ENCODE measurements at places on chromosomes 6 and 20.

GRCh38 chr6:108174371-108175175, 8.8 kb downstream of the NR2E1 start:
- DNase-seq = no peak

GRCh38 chr20:36836591-36837269, 39.2 kb upstream of the TLDC2 start:
- DNase-seq = peak; percentile 74

- no peak for DNase-seq
Observed at GRCh38 chr6:137342607-137343190, 123.5 kb upstream of the IFNGR1 start.

- no peak for DNase-seq
Observed at GRCh38 chr20:59082077-59082740, 39.6 kb upstream of the PRELID3B start.

DNA sequence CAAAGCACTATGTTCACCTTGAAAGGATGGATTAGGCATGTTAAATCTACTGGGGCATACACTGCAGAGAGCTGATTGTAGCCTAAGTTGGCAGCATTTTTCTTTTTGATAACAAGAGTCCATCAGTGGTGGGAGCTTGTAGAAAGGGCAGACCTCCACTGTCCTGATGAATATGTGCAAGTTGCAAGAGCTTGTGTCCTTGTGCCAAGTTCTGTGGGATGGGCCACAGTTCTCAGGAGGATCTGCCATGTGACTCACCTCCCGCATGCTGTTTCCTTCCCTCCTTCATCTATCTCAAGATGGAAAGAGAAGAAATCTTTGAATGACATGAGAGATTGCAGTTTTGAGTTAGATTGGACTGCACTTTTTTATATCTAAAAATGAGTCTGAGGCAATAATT, 58.3 kb upstream of the GGTLC1 start:
- no peak for DNase-seq

- DNase-seq = no peak
Observed at GRCh38 chr20:38255393-38255792, 5.1 kb downstream of the KIAA1755 start.

DNA sequence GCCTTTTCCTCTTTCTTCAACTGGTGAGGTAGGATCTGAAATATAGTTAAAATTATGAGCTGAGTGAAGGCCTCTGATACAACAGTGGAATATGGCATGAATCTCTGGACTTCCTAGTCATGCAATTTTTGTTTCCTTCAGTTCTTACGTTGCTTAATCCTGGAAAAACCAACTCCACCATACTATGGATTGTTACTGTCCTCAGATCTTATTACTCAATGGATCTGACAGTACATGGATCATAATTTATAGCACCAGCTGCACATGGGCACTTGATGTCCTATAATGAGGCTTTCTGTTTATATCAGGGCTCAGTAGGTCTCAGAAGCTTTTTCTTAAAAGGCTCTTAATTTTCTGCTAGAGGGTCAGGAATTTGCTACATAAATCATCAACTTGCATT, 1341.0 kb upstream of the EYS start:
- DNase-seq = no peak

DNA sequence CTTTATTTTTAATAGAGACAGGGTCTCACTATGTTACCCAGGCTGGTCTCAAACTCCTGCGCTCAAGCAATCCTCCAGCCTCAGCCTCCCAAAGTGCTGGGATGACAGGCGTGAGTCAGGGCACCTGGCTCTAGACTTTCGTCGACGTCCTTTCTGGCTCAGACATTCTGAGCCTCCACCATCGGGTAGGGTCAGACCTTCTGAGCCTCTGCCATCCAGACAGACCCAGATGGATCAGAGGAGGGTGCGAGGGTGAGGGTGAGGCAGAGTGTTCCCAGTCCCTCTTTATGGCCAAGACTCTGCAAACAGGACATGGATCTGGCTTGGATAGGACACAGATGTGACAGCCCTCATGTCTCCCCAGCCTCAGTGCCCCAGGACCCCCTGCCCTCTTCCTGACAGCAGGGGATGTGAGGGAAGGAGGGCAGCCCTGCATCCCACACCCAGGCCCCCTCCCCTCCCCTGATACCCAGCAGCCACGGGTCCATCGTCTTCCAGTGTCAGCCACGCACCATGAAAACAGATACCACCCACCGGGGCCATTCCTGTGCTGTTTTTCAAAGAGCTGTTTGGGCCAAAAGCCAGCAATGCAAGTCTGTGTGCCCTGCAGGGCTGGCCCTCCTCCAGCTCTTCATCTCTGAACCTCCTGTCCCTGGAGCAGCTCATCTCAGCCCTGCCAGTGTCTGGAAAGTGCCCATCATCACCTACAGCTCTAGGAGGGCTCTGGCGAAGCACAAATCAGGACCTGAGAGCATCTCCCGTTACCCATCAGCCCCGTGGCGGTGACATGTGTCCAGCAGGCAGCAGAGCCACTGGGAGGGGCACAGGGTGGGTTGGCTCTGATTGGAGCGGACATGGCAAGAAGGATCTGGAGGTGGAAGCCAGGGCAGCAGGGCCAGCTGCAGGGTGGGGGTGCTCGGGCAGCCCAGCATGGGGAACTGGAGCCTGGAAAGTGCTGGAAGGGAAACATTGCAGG, 208.4 kb downstream of the PREX1 start:
- peak; percentile 88 for DNase-seq

DNA sequence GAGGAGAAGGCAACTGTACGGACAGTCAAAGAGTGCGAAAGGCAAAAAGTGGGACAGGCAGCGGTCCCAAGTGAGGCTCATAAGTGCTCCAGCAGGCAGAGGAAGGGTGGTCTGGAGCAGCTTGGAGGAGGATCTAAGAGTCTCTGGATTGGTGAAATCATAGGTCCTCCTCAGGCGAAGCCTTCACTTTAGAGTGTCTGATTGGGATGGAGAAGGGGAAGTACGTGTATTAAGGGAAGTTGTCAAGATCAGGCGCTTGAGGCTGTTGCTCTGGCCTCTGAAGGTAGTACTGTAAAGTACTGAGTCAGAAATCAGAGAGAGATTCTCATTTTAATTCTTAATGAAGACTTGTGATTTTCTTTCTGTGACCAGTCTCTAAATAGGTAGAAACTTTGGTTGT, 185.6 kb downstream of the KIF16B start:
- no peak for DNase-seq

- DNase-seq = no peak
Observed at GRCh38 chr6:41376176-41376575, 40.8 kb downstream of the NCR2 start.

DNA sequence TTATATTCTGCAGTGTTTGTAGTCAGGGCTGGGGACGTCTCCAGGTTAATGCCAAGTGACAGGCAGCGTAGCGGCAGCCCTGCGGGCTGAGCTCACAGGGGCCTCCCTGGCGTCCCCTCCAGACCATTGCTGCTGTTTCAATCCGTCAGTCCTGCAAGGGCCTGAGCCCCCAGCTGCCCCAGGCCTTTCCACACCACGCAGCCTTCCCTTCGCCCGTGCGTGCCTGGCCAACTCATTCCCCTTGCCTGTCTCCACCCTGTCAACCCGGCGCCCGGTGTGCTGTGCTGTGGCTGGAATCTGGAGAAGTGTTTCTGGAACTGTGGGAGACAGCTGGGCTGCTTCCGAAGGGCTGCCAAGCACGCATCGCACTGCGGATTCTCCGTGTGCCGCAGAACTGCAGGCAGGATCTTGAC, 11.9 kb downstream of the BHLHE23 start:
- no peak for DNase-seq

GRCh38 chr6:152508477-152508876, 128.7 kb downstream of the SYNE1 start:
- no peak for DNase-seq

DNA sequence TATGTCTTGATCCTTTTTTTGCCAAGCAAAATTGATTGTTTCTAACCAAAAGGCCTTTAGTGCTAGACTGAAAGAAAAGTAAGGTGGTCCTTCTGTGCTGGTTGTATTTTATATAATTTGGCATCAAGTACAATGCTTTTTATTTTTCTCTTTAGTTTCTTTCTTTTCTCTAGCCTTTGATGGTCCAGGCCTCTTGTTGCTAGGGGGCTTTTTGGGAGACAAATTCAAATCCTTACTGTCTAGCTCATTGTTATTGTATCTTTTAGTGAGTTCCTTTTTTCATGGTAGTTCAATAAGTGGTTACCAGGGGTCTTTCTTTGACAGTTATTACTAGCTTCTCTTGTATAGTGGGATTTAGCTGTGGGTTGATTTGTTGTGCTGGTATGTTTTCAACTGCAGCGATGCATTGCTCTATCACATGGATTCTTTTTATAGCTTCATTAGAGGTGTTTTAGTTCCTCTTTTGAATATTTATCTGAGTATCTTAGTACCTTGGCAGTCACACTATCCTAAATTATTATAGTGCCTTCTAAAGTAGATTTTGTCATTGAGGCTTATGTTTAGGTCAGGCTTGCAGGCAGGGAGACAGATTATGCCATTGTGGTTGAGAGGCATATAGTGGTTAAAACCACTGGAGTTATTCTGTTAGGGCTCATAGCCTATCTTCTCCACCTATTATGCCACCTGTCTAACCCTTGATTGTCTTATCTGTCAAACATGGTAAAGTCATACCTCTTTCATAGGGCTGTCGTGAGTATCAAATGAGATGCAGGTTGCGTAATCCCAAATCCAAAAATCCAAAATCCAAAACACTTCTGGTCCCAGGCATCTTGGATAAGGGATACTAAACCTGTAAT, 49.5 kb downstream of the KCNS1 start:
- no peak for DNase-seq

- no peak for DNase-seq
Observed at GRCh38 chr6:118419448-118420394, 128.4 kb upstream of the PLN start.

DNA sequence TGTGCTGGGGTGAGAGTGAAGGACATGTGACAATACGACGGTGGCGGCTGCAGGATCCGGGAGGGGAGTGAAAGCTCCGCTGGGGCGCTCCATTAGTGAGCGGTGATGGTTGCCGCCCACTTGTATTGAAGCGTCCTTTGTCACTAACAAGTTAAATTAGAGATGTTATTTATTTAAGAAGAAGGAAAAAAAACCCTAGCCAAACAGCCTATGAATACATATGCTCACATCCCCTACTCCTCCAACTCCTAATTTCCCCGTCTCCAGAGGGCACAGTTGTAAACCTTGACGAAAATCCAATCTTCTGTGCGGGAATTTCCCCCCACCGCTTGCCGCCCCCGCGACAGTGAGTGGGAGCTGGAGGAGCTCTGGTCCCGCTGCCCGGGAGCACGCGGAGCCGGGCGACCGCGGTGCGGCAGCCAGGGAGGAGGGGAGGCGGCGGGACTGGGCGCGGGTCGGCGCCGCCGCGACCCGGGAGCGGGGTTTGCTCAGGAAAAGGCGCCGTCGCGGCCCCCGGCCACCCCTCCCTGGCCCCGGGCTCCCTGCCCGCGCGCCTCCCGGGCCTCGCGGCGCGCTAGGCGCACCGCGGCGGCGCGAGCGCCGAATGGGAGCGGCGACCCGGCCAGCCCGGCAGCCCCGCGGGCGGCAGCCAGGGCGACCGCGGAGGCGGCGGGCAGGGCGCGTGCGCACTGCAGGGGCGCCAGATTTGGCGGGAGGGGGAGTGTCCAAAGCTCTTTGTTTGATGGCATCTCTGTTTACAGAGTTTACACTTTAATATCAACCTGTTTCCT, at the start of gene MYB:
MYB (plus strand) TSS at position 767 of the 791 bp plus-strand sequence. CDS start 206 bp downstream, outside the sequence.
- peak; percentile 85 for DNase-seq

- DNase-seq = no peak
Observed at GRCh38 chr6:34515473-34516387, 40.4 kb downstream of the SPDEF start.

DNA sequence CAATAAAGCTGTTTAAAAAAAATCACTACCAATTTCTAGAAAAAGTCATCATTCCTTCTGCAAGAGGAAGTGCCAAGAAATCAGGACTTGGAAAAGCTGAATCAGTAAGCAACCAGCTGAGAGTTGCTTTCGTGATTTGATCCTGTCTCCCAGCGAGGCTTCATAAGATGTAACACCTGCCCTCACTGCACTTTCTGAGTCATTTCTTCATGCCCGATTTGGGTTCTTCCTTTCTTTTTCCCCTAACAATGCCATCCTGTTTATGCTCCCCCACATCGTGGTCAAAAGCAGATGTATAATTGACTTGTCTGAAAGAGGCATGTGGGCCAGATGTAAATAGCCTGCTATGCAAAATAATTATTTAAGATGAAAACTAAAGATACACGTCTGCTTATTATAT, 52.1 kb downstream of the RIPOR2 start:
- no peak for DNase-seq

GRCh38 chr20:41175727-41176330, 38.5 kb downstream of the PLCG1 start:
- DNase-seq = no peak

GRCh38 chr20:7926767-7927166, 13.5 kb downstream of the HAO1 start:
- DNase-seq = peak; percentile 1

GRCh38 chr6:106508834-106509233, 120.5 kb downstream of the RTN4IP1 start:
- no peak for DNase-seq

DNA sequence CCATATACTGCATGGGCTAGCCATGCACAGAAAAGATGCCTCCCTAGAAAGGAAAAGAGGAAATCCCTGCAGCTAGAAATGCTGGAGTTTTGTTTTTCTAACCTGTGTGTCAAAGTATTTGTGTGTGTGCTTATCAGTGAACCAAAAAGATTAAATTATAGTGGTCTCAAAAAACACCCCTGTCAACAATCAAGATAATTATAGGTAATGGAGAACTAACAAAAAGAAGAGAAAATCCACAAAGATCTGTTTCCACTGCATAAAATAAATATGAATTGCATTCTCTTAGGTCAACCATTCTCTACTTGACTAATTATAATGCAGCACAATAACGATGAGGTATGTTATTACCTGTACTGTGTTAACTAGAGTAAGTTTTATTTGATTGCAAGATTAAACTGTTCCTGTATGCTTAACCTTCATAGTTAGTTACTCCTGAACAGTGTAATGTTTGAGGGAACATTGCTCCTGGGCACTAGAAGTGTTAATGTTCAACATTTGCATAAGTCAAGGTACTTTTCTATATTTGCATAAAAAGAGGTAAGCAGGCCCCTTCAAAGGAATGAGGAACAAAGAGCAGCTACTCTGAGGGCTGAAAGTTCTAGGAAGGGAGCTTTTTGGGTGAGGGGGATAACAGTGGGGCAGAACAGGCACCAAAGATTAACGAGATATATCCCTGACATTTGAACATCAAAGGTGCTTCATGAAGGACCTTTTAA, 212.1 kb downstream of the BTBD9 start:
- DNase-seq = no peak
